ENCODE measurements at places on chromosomes 6 and 20.

- no peak for DNase-seq
Measured at GRCh38 chr20:31559704-31560093, 45.4 kb upstream of the ID1 start.

DNA sequence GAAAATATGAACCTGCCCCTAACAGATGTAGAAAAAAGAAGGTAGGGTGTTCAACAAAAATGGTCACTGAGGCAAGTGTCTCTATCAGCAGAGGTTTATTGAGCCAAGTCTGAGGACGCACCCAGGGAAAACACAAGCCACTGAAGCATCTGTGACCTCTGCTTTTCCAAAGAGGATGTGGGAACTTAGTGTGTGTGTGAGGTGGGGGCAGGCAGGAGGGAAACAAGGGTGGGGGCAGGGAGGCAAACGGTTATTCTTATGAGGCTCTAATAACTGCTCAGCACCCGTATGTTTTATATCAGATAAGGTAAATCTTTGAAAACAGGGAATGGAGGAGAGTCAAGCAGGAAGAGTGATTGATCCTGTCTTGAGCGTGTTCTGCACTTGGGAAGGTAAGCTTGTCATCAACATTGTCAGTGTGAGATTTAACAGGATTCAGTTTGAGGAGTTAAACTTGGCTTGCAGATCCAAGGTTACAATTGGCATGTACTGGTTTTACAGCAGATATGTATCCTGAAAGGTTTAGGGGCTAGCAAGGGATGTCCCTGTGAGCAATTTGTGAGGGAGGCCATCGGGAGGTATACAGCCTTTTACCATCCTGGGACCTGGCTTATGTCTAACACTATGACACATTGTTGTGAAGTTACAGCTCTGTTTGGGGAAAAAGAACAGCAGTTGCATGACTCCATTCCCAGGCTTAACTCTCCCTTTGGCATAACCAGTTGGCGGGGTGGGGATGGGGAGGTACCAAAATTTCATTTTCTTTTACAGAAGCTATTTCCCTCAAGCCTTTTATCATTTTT is 33.7 kb downstream of the NINL start:
- DNase-seq = no peak

DNA sequence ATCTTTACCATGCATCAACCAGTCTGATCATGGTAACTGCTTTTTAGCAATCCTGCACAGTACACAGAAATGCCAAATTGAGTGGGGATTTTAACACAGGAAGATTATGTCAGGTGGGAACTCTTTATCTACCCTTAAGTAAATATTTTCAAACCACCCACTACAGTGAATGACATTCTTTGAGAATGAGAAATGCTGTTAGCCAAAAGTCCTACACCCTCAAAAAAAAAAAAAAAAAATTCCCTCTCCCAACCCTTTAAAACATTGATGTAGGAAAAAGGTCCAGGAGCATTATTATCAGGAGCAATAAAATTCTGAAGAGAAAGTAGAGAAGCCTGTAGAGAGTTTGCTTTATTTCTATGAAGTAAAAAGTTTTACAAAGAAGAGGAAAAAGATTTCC is 307.2 kb upstream of the THEMIS start:
- no peak for DNase-seq

DNA sequence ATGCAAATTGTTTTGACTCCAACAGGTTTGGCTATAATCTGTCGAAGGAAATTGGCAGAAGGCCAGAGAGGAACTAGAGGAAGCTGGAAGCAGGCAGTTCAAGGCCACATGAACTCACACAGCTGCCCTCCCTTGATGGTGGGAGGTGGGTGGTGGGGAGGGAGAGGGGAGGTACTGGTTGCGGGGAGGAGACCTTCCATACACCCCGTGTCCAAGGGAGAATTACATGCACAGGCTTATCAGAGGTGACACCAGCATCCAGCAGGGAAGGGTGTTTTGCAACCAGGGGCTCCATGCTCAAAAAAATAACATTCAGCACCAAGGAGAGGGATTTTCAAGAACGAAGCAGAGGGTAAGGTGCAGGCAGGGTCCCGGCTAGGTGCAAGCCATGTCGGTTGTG is 9.1 kb downstream of the PRND start:
- DNase-seq = no peak

DNA sequence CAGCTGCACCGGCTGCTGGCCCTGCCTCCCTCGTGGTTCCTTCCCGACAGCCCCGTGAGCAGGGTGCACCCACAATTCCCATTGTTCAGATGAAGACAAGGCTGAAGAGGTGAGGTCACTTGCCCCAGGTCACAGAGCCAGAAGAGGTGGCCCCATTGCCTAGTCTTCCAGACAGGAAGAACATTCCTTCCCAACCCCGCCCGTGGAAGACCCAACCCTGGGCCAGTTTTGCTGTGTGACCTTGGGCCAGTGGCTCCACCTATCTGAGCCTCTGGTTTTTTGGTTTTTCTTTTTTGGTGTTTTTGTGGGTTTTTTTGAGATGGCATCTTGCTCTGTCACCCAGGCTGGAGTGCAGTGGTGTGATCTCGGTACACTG is 61.7 kb downstream of the RIPOR3 start:
- no peak for DNase-seq

- no peak for DNase-seq
Measured at GRCh38 chr20:20482453-20482852, 114.5 kb downstream of the INSM1 start.

- DNase-seq = no peak
Measured at GRCh38 chr6:133502441-133503335, 261.5 kb downstream of the EYA4 start.

DNA sequence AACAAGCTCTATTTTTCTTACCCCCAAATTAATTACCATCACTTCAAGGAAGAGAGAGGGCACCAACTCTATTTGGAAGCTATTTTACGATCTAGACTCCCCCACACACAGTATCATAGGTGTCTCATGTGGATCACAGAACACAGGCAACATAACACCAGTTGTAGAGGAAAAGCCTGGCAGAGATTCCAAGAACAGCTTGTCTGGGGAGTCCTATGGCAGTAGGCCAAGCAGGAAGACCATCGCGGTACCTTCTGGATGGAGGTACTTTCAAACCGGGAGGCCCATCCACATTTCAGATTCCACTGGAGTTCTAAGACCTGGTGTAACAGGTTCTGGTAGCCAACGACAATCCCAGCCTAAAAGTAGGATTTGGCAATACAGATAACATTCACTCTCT is 37.6 kb upstream of the SPDEF start:
- DNase-seq = no peak

- DNase-seq = no peak
Measured at GRCh38 chr6:45423824-45424450, 46.2 kb upstream of the SUPT3H start.

DNA sequence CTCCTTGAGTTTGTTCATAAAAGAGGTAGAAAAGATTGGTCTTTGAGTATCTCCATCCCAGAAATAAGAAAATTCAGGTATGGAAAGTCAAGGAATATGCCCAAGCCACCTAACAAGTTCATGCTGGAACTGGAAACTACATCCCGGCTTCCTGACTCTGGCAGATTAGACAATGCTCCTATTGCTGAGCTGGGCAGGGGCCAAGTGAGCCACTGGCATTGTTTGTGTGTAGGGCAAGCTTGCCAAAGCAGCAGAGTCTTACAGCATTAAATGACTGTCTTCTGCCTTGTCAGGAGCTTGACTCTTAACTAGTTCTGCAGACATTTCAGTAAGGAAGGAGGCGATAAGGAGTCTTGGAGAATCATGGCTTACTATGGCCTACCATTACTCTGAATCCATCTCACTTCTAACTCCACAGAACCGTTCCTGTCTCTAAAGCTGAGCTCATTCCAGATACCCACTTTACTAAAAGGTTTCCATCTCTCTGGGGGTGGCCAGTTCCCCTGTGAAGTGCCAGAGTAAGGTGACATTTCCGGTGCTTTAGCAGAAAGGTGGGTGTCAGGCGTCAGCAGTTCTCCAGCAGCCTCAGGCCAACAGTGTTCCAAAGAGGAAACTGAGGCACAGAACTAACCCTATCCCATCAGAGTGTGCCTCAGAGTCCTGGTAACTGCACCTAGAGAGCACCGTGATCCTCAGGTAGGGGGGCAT is 30.1 kb downstream of the PRDM1 start:
- no peak for DNase-seq

DNA sequence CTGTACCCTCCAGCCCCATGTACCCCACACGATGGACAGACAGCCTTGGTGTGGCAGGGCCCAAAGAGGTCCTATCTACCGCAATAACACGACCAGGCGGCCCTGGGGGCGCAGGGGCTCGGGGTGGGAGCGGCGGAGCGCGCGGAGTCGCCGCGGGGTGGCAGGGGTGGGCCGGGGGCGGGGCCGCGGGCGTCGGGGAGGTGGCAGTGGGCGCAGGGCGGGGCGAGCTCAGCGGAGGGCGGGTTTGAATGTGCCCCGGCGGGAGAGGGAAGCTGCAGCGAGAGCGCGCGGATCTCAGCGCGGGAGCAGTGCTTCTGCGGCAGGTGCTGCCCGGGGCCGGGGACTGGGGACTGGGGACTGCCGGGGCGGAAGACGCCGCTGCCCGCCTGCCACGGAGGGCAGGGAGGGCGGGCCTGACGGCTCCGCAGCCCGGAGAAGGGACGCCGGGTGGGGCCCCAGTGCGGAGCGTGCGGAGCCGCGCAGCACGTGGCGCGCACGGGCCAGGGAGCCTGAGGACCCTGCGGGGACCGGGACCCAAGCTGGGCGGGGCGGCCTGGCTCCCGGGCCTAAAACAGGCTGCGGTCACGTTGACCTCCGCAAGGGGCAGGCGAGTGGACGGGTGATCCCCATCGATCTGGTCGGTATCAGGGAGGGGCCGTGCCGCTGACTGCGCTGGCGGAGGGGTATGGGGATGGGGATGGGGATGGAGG is at the start of gene SLC29A1:
TSS of gene SLC29A1 (plus strand) at position 277 of the 710 bp plus-strand sequence. CDS start 3,719 bp downstream, outside the sequence.
- peak; percentile 71 for DNase-seq

- no peak for DNase-seq
Measured at GRCh38 chr6:88535306-88535705, 369.2 kb upstream of the CNR1 start.

GRCh38 chr6:27693766-27694546 is 218.2 kb downstream of the OR2B2 start:
- no peak for DNase-seq

DNA sequence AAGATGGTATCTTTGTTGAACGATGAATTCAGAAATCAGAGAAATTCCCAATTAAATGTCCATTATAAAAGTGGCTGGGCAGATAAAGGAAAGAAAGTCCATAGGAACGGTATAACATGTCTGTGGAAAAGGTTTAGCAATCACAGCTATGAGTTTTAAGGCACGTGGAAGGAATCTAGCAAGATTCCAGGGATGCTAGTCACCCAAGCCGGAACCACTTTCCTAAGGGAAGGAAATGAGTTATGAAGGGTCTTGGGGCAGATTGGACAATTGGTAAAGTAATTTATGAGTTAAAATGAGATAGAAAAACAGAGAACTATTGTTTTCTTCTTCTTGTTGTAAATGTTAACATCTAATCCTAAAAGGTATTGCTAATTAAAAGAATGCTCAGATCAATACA is 384.8 kb downstream of the ADGRB3 start:
- no peak for DNase-seq

DNA sequence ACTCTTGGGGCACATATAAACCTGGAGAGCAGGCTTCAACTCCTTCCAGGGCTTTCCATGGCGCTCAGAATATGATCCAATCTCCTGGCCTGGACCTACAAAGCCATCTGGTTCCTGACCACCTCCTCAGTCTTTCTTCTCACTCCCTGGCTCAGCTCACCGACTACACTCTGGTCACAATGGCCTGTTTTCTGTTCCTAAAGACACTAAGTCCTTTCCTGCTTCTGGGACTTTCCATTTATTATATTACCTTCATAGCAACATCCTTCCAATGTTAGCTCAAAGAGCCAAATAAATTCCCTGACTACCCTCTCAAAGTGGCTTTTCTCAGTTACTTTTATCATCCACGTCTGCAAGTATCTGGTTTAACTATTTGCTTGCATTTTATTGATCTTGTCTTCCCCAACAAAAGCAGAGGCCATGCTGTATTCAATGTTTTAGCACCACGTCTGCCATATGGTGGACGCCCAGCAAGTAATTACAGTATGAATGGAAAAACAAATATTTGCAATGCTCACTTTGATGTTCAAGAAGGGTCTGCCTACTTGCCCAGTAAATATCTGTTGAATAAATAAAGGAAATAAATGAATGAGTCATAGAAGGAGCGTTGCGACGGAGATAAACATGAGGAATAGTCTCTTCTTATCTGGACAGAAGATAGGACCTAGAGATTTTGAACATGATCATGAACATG is 328.4 kb downstream of the ESR1 start:
- no peak for DNase-seq

DNA sequence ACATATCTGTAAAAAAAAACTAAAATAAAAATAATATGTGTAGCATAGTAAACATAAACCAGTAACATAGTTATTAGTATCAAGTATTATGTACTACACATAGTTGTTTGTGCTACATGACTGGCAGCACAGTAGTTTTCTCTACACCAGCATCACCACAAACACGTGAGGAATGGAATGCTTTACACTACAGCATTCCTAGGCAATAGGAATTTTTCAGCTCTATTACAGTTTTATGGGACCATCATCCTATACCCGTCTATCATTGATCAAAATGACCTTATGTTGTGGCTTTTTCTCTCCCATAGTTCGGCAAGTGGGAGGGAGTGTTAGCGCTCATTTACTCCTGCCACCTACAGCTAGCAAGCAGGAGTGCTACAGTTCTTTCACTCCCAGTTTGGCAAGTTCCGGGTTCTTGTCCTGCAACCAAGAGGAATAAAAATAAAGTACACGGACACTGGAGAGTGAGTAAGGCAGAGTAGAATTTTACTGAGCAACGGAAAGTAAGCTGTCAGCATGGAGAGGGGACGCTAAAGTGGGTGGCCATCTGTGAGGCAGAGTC is 196.8 kb upstream of the HSF2 start:
- no peak for DNase-seq

GRCh38 chr6:25277857-25278256 is 1.3 kb upstream of the CARMIL1 start:
- DNase-seq = no peak

DNA sequence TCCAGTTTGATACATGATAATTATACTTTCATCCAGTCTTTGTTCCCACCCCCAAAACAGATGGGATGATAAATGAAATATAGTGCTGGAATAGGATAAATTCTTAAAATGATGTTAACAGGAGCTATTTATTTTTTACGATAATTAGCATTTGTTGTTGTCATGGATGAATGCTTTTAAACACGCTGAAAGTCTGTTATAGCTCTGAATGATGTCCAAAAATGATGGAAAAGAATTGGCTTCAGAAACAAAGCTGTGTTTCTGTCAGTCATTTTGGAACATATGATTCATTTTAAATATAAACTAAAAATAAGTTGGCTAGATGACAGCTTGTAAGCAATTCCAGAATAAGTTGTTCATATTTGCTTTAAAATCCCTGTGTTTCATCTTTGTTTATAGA is 237.4 kb downstream of the GRIK2 start:
- no peak for DNase-seq

DNA sequence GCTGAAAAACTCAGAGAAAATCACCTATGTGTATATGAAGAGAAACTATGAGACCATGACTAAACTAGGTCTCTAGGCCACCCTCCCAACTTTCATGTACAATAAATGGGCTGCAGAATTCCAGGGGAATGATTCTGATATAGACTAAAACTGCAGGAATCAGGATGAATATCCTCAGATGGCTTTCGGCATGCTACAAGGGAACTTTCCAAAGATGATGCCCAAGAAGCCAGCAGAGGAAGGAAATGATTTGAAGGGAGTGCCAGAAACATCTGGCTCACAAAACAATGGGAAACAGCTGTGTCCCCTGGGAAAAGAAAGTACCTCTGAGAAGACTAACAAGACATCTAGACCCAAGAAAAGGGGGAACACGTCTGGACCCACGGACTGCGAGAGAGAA is 41.1 kb downstream of the PLN start:
- DNase-seq = no peak

GRCh38 chr6:12269110-12269509 is 21.1 kb upstream of the EDN1 start:
- no peak for DNase-seq
